Hematopoietic multipotent progenitor cell treated with erythropoietin and hydrocortisone succinate and interleukin-3 and kit ligand, for 17 days (in vitro differentiated cells): ENCODE measurements at places on chromosomes 7 and 10.

DNA sequence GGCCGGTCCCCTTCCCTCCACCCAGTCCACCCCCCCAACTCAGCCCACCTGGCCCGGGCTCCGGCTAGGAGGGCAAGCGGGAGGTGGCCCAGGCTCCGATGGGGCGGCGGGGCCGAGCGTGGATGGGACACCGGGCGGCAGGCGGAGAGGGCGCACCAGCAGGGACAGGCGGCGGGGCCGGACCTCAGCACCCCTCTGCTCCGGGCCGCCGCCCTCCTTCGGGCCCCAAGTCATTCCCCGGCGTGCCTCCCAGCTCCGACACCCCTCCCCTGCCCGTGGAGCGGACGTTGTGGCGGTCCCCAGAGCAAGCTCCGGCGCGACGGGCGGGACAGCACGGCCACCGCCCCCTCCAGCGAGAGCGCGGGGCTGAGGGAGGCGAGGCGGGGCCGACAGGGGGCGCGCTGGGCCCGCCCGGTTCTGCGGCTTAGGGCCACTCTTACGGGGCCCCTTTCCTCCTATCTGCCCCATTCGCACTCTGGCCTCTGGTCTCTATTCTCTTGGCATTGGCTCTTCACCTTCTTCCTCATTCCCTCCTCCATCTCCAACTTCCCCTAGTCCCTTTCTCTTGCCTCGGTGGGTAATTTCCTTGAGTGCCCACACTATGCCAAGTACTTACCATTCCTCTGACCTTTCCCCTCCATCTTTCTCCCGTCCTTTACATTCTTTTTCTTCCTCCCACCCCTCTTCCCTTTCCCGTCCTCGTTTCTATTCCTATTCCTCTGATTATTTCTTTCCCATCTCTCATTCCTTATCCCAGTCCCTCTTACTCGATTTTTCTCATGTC, 701 bp upstream of the GBX1 start:
- peak; percentile 21 for DNase-seq

GRCh38 chr10:35355971-35356724, 19.8 kb downstream of the CCNY start:
- DNase-seq, result no peak

DNA sequence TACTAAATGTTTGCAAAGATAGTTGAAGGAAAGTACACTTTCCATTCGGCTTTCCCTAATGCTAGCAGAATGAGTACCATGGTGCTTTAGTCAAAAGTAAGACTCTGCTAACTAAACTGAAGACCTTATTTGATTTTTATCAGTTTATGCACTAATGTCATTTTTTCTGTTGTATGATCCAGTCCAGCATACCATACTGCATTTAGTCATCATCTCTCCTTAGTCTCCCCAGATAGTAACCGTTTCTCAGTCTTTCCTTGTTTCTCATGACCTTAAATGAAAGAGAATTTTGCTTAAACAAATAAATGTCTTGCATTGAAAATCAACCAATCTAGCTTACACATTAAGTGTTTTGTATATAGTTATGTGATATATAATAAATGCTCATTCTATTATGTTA, 529.5 kb upstream of the SEMA3D start:
- DNase-seq, result no peak

DNA sequence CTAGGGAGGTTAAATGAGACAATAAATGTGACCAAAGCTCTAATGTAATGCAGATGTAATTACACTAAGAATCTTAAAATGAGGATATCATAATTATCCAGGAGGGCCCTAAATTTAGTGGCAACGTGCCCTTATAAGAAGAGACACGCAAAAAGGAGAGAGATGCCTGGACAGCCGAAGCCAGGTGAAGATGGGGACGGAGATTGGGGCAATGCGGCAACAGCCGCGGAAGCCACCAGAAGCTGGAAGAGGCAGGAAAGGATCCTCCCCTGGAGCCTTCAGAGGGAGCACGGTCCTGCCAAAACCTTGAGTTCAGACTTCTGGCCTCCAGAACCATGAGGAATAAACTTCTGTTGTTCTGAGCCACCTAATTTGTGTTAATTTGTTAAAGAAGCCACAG, 25.3 kb upstream of the C10orf71 start:
- no peak for DNase-seq

DNA sequence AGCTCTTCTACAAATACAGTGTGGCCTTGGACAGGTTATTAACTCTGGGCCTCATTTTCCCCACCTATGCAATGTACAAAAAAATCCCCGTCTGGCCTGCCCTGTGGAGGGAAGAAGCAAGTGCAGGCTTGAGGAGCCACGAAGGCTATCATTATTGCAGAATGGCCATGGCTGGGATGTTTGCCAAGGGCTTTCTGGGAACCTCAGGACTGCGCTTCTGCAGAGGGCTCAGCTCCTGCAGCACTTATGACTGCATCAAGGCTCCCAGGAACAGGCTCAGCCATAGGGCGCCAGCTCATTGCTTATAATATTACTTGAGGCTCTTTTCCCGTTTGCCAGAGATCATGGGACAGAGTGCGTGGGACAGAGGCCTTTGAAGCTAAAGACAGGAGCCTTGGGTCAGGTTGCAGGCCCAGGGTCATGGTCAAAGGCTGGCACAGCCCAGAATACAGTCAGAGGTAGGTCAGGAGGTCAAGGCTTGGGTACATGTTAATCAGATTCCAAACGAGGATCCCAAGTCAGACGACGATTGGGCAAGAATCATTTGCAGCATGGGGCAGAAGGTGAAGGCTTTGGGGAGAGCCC, 20.6 kb upstream of the C10orf105 start:
- DNase-seq, result peak; percentile 30

- DNase-seq, result no peak
These were observed 50.8 kb downstream of the PIK3CG start for GRCh38 chr7:106915873-106916272.

DNA sequence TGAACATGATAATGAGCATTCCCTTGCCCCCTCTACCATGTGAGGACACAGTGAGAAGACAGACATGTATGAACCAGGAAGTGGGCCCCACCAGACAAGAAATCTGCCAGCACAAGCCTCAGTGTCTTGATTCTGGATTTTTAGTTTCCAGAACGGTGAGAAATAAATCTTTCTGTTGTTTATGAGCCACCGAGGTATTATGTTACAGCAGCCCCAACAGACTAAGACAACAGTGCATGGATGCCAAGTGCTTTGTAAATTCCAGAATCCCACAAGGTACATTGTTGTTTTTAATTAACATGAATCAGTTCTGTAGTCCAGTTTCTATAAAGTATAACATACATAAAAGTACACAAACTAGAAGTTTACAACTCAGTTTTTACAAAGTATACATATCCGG, 162.2 kb downstream of the ARHGAP21 start:
- DNase-seq, result no peak
